Airway epithelial cell (primary cell): ENCODE measurements at places on chromosomes 16 and 17. TPM values are rescaled to one million over a fixed set of nuclear protein-coding genes. Genes with fewer than 3 reads are reported as not detected.

The CPHXL2 gene
- total RNA-seq = not detected in 2 replicates

The PRKCB gene
- not detected in 2 replicates for total RNA-seq

The FBXO39 gene
- 0.07 TPM in 1 of 2 replicates, not detected in the other for total RNA-seq

The STX1B gene
- 0.05 and 1.1 TPM in 2 replicates for total RNA-seq

The KRTAP1-1 gene
- total RNA-seq = not detected in 2 replicates
